Suprapubic skin (tissue), 4 donors: ENCODE measurements at places on chromosomes 16 and 17. TPM values are rescaled to one million over a fixed set of nuclear protein-coding genes. Genes with fewer than 3 reads are reported as not detected.

DNA sequence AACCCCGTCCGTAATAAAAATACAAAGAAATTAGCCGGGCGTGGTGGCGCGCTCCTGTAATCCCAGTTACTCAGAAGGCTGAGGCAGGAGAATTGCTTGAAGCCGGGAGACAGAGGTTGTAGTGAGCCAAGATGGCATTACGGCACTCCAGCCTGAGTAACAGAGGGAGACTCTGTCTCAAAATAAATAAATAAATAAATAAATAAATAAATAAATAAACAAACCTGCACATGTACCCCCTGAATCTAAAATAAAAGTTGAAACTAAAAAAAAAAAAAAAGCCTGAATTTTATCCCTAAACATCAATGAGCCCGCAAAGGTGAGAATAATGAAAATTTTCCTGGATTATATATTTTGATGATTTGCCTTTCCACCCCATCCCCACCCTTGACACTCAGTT, 124.7 kb downstream of the CDH11 start:
- DNase-seq = no peak

GRCh38 chr17:37318931-37319594, 56.7 kb upstream of the C17orf78 start:
- no peak for DNase-seq

DNA sequence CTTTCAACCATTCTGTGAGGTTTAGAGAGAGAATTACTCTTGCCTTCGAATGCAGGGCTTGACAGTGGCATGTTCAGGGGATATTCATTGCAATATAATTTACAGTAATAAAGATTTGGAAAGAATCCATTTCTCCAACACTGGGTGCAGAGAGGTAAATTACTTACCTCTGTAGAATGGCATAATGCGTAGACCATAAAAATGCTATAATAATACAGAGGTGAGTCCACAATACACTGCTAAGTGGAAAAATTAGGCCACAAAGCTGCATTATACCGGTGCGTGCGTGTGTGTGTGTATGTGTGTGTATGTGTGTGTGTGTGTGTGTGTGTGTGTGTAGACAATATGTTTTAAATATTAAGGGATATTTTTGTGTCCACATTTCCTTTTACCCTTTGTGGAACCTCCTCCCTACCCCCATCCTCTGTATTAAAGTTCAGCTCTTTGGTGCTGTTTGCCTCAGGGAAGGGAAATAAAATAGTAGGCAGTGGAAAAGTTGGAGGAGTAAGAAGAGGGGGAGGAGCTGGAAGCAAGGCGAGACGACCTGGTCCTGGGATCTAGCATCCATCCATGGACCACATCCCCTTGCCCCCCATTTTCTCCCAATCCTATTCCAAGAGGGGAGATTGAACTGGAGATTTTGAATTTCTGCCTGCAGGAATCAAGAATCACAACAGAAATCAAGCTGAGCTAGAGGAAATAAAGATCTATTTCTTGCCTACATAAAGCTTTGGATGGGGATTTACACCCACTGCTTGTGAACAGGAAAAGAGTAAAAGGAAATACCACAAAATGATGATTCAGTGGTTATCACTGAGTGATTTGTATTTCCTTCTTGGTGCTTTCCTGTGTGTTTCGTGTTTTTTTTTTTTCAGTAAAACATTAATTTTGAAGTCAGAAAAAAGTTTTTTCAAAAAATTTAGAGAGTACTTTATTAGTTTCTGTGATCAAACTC, 124.8 kb downstream of the RGS9 start:
- DNase-seq = no peak

GRCh38 chr17:37410357-37410756, 3.7 kb downstream of the TADA2A start:
- no peak for DNase-seq

DNA sequence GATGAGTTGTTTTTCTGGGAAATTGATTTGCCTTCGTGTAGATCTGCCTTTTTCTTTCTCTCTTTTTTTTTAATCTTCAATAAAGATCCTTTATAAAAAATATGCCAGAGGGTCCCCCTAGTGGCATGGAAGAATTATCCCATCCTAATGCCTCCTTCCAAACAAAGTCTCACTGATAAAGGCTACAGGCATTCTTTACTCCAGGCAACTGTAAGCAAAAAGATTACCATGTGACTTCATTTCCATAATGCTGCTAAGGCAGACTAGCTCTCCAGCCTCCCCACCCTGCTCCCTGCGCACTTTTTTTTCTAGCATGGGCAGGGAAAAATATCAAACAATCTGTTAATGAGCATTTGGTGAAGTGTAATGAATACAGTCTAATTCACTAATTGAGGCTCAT, 220.2 kb upstream of the CDH8 start:
- no peak for DNase-seq

DNA sequence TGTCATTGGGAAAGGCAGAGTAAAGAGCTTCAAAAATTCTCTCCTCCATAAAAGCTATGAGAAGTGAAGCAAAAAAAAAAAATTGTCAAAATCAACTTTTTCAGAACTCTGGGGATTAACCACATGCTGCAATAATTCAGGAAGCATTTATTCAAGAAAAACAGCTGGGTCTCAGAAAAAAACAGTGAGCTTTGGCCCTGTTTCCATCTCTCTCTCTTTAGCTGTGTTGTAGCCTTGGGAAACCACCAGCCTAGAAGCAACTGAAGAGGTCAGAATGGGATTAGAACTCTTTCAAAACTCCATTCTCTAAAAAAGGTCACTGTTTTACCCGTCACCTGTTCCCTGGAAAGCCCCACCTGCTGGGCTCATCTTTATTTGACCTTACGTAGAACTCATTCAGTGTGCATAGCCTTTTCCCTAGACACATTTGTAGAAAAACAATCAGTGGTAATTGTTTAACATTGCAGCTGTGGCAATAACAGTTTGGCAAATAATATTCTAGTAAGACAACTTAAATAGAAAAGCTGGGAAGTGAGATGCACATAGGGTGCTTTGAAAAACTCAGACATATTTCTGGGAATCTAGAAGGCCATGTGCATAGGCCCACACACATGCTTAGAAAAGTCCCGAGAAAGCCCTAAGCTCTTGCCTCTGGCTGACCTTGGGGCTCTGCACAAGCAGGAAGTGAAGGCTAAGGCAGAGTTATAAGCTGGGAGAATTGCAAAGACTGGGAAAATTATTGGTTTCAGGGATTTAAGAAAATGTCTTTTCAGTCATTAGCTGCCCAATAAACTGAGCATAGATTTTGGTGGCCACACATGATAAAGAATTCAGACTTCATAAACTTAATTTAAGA, 18.0 kb downstream of the SLC5A11 start:
- no peak for DNase-seq

The KCNH6 gene
- not detected for total RNA-seq

The LRRC36 gene
- total RNA-seq = 0.56 TPM

The PIK3R6 gene
- 1.9 TPM for total RNA-seq

The CNTNAP4 gene
- total RNA-seq = not detected

The TEKT3 gene
- not detected for total RNA-seq

The HAP1 gene
- 1.2 TPM for total RNA-seq

The NPW gene
- 5.6 TPM for total RNA-seq
